CD14-positive monocyte (primary cell): ENCODE measurements at places on chromosomes 6 and 20. TPM values are rescaled to one million over a fixed set of nuclear protein-coding genes. Genes with fewer than 3 reads are reported as not detected.

The BTN1A1 gene
- polyA plus RNA-seq, result not detected in 2 replicates

DNA sequence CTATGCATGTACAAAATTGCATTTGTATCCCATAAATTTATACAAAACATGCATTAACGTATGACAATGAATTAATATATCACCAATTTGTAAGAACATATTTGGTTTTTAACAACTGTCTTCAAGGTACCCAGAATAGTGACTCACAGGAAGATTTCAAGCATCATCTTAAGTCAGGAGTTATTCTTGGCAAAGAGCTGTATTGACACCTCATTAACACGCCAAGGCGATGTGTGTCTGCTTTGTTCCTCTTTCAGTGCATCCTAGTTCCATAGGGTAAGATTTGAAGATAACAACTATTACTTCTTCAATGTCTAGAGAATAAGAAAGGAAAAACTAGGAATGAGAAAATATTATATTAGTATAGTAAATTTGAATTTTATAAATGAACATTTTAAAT lies 35.8 kb upstream of the TPD52L1 start:
- DNase-seq, result no peak

The RPRD1B gene
- polyA plus RNA-seq, result 4.6 and 12.3 TPM in 2 replicates

DNA sequence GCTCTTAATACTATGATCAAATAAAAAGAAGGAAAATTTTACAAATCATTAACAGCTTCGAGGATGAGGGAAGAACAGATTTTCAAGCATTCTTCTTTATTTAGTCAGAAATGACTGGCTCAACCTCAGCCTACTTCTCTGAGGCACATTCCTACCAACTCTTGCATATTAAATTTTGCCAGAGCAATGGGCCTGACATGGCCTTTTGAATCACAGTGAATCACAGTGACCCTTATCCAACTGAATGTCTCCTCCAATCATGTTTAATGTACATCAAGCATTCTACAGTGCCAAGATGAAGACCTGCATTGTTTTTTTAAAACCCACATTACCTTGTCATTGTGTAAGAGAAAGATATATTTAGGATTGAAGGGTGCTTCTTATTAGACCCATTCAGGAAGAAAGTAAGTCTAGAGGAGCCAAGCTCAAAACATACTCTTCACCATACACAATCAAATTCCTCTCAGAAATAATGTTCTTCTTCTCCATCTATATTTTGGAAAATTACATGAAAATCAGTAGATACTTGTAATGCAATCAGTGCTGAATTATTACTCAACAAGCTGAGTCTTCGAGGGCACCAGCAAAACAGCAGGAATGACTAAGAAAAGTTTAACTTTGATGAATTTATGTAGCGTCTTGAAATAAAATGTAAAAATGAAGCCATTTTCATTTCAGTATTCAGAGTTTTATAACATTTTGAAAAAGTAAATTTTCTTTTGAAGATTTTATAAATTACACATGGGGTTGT lies 44.1 kb upstream of the MOXD1 start:
- DNase-seq, result no peak

GRCh38 chr20:15297059-15297875 lies 959.9 kb upstream of the FLRT3 start:
- DNase-seq, result no peak

DNA sequence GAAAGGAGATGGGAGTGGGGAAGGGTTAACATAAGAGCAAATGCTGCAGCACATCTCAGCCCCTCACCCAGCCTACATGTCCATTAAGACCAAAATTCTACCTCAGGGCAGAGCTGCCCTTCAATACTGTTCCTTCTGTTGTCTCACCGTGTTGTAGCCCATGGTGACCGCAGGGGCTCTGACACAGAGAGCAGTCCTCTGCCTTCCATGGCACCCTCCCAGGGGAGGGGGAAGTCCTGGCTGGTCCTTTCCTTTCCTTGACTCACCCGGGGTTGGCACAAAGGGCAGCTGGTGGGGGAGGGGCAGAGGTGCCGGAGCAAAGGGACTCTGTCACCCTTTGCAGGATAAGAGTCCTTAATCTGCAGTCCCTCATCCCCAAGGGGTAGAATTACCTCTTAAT lies 15.2 kb downstream of the NKX2-2 start:
- DNase-seq, result no peak

The CST4 gene
- not detected for polyA plus RNA-seq
